ENCODE measurements at places on chromosomes 2 and 18.

GRCh38 chr18:25230658-25231326 is 121.2 kb downstream of the ZNF521 start:
- DNase-seq, result peak; percentile 89

DNA sequence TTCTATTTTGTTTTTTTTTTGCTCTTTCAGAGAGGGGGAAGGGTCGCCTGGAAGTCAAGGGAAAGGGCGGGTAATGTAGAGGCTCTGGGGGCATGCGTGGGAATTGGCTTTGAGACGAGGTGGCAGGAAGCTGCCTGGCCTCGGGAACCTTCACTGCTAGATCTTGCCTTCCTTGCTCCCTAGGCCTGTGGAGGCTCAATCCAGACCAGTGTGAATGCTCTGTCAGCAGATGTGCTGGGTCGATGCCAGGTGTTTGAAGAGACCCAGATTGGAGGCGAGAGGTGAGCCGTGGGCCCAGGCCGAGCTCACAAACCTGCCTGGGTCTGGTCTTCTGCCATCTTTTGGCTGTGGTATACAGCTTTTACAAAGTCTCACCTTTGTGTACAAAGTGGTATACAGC is 15.5 kb downstream of the CCT7 start:
- DNase-seq, result no peak

- no peak for DNase-seq
Measured at GRCh38 chr18:11600321-11600720, 9.1 kb upstream of the SLC35G4 start.

DNA sequence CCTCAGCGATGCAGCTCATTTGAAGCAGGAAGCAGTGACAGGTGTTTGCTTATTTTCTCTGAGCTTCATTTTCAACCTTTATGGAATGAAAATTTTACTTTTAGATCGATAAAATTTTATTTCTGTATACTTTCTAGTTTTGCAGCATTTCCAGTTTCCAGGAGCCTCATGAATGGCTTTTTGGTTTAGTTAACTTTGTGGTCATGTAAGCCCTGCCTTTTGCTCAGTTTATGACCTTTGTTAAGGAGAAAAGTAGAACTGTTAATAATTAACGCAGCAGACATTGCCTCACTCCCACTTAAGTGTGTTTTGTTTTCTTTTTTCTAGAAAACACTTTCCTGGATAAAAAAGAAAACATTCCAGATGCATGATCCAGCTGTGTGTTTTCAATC is 4.4 kb upstream of the FARP2 start:
- DNase-seq, result no peak

All from pulmonary artery endothelial cell (primary cell).